ENCODE measurements at places on chromosomes 6 and 20. TPM values are rescaled to one million over a fixed set of nuclear protein-coding genes. Genes with fewer than 3 reads are reported as not detected.

- no peak for DNase-seq
These were observed 15.5 kb downstream of the ARMC12 start for GRCh38 chr6:35752330-35752729.

DNA sequence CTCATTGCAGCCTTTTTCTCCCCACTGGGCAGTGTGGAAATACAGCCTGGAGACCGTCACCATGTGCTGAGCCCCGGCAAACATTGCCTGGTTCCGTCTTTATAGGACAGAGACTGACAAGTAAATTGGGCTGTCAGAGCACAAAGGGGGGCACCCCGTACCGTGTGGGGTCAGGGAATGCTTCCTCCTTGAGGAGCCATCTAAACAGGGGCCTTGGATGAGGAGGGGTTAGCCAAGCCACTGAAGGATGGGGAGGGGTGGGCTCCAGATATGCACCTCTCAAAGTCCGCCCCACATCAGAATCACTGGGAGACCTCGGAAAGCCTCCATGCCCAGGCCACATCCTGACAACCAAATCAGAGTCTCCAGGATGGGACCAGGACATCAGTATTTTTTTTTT, 73.9 kb downstream of the NFATC2 start:
- no peak for DNase-seq

Gene HMGN4
- 46.1 TPM for total RNA-seq

DNA sequence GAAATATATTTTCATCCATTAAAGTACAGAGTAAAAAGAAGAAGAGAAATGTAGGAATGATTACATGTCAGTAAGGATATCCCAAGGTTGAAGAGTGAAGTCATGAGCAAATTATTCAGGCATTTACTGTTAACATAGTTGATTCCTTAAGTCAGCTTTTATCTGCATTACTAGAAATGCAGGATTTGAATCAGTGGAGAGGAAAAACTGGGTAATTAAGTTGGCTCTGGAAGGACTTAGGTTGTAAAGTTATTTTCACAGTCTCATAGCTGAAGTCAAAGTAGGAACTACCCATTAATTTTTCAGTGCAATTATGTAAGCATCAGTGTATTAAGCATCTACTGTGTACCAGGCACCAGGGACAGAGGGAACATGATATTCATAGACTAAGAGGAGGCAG, 7.8 kb downstream of the NAA20 start:
- DNase-seq, result no peak

DNA sequence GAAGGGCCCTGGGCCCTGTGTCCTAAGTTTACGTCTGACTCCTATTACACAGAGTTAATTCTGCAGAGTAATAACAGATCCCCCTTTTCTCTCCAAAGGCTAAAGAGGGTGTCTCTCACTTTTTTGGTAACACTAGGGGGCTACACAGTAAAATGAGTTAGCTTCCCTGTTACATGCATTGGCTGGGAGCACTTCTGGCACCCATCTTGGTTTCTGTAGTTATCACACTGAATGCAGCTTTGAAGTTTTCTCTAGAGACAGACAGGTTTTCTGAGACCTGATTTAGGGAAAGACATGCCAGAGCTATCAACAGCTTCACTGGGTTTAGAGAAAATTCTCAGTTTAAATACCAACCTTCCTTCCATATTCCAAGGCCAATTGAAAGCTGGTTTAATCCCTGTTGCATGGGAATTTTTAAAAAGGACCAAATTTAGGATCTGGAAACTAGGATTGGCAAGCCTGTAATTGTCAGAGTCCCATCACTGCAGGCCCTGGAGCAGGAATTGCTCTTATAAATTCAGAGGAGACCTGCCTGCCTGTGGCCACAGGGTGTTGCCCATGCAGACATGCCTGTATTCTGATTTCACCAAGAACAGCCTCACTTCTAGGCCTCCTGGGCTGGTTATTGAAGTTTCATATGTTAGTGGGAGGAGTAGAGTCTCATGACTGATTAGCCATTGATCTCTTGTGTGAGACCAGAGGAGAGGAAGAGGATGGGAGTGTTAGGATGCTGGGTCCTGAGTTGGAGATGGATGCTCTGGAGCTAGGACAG, 29.4 kb downstream of the RNF8 start:
- DNase-seq, result no peak

- no peak for DNase-seq
These were observed 186.5 kb upstream of the TSHZ2 start for GRCh38 chr20:52785679-52786078.

Gene HTR1B
- total RNA-seq, result 2.1 TPM

DNA sequence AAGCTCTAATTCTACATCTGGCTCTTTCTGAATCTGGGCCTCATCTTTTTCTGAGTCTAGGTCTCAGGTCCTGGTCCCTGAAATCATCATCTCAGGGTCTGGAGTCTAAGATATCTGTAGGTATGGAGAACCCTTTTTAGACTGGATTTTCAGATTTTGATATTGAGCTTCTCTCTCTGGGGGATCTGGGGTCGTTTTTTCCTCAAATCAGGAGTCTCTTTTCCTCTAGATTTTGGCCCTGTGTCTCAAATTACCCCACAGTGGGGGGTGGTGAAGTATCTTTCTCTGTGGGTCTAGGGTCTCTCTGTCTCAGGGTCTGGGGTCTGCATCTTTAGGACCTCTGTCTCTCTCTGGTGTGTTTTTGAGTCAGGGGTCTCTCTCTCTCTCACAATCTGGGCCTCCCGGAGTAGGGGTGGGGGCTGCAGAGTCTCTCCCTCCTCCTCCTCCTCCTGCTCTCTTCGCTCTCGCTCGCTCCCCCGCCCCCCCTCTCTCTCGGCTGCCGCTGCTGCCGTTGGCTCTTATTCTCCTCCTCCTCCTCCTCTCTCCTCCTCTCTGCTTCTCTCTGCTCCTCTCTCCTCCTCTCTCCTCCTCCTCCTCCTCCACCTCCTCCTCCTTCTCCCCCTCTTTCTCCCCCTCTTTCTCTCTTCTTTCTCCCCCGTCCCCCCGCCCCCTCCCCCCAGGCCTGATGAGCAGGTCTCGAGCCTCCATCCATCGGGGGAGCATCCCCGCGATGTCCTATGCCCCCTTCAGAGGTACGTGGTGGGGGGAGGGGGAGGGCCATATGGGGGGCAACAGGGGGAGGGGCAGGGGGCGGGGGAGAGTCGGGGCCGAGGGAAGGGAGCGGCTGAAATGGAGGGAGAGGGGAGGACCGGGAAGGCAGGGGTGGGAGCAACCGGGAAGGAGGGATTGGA, at the start of gene SYNGAP1:
Gene SYNGAP1 (plus strand): TSS at position 486 of the 911 bp plus-strand sequence. CDS start 200 bp downstream, at position 686.
- DNase-seq, result no peak

DNA sequence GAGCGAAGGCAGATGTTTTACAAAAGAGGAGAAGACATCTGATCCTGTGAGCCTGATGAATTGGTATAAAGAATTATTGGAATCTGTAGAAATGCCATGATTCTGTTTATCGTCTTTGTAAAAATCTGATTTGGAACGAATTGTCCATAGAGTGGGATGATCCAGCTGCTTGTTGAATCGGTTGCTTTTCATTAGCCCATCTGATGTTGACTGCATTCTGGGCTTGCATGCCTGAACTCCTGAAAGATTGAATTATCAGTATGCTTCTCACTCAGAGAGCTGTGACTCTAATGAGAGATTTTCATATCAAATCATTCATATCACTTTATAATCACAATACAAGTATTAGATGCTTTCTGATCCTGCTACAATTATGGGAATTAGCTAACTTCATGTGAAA, 100.6 kb downstream of the KLHL32 start:
- no peak for DNase-seq
